Foreskin fibroblast (primary cell): ENCODE measurements at places on chromosomes 6 and 20.

DNA sequence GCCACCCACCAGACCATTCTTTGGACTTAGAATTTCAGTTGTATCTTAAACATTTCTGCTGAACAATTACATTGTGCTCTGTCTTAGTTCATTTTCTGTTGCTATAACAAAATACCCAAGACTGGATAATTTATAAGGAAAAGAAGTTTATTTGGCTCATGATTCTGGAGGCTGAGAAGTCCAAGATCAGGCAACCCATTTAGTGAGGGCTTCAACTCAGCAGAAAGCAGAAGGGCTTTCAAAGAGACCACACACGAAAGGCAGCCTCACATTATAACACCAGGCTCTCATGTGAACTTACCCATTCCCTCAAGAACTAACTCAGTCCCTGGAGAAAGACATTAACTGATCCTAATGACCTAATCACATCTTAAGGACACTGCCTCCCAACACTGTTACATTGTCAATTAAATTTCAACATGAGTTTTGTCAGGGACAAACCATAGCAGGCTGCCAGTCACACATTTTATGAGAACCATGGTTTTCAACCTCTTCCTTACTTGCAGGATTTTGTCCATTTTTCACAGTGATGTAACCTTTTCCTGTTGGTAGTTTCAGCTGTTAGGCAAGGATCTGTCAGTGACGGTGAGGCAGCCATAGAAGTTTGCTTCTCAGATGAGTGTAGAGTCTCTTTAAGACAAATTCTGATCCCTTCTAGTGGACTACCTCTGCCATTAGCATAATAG is 399.6 kb upstream of the SOX4 start:
- DNase-seq: no peak

DNA sequence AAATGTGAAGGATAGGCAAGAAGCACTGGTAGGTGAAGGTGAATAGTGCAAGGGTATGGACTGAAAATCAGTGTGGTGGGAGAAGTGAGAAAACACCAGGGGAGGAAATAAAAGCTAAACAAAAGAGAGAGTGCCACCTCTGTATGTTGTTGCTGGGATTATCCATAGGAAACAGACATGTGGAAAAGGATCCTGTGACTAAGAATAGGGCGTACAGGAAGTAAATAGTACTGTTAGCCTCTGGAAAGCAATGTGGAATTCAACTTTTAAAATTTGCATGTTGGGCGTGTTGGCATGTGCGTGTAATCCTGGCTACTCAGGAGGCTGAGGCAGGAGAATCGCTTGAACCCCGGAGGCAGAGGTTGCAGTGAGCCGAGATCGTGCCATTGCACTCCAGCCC is 661.7 kb downstream of the KIF16B start:
- no peak for DNase-seq

- no peak for DNase-seq
These were observed 185.2 kb downstream of the QKI start for GRCh38 chr6:163599684-163600083.

GRCh38 chr20:15843777-15844176 is 729.5 kb downstream of the KIF16B start:
- no peak for DNase-seq

- DNase-seq: peak; percentile 62
These were observed 32.3 kb downstream of the NCR2 start for GRCh38 chr6:41367700-41368099.

DNA sequence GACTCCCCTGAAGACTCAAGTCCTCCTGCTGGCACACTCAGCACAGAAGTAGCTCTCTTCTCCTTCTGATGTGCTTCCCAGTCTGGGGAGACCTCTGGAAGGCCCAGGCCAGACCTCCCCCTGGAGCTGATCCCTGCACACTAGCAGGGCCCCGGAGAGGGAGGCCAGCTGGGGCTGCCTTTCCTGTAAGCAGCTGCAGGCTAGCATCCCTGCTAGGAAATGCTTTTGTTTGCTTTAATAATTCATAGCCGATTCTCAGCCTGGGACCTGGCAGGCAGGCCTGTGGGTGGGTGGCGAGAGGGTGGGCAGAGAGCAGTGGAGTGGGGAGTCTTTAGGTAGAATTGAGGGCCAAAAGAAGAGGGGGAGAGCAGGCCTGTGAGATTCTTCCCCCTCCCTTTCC is 5.2 kb downstream of the EBF4 start:
- no peak for DNase-seq

GRCh38 chr6:116894669-116895068 is 17.6 kb downstream of the RFX6 start:
- DNase-seq: no peak

- DNase-seq: peak; percentile 25
These were observed 24.1 kb downstream of the MCM8 start for GRCh38 chr20:5974531-5974930.

GRCh38 chr6:97361286-97361685 is 78.3 kb upstream of the MMS22L start:
- no peak for DNase-seq

- DNase-seq: peak; percentile 90
These were observed 21.0 kb downstream of the PPARD start for GRCh38 chr6:35363293-35363750.

DNA sequence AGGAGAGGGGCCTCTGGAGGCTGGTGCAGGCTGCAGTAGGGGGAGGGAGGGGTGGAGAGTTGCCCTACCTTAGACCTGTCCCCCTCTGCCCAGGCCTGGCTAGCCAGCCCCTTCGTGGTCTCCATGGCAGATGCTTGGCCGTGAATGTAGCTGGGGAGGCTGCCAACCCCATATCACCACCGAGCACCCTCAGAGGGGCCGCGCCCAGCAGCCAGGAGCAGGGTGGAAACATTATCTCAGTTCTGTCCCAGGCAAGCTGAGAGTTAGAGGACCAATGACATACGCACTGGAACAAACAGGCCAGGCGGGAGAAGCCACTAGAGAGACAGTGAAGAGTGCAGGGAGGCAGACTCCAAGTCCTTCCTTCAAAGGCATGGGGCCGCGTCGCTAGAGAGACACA is 66.5 kb downstream of the LRFN2 start:
- DNase-seq: no peak

GRCh38 chr20:8104252-8104651 is 27.8 kb upstream of the PLCB1 start:
- no peak for DNase-seq

DNA sequence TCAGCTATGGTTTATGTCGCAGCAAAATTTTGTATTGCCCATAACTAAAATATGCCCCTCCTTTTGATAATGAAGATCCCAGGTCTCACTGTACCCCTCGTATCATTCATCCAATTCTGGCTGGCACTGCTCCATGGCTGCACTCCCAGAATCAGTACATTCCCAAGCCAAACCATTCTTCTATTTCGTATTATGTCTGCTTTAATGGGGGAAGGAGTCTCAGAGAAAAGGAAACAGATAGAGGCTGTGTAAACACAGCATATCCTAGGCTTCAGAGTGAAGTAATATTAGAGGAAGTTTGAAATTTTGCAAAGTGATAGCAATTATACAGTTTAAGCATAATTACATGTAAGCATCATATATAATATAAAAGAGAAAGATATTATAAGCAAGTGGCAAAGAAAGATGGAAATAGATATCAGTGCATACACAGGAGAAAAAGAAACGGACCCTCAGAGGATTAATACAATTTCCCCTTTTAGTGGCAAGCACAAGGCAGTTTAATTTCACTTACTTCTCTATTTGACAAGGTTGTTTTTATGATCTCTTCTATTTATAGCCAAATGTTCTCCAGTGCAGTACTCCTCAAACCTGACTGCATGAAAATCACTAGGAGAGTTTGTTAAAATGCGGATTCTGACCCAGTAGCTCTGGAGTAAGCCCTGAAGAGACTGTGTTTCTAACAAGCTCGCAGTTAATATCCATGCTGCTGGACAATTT is 56.5 kb upstream of the TENT5A start:
- no peak for DNase-seq

DNA sequence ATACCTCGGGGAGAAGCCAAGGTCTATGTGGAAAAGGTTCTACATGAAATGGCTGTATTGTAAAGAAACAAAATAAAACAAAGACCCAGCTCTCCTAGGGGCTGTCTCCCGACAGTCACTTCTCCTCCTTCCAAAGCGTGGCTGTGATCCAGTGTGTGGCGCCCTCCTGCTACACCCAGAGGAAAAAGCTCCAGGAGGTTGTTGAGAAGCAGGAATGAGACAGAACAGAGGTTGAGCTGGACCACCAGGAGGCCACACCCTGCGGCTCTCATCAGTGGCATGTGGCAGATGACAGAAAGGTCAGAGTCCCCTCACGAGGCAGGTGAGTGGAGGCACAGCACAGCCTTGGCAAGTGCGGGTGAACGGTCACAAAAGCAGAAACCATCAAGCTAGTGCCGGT is 236.0 kb downstream of the TBXT start:
- DNase-seq: no peak
